Left cardiac atrium (tissue), 4 donors: ENCODE measurements at places on chromosomes 13 and 19.

DNA sequence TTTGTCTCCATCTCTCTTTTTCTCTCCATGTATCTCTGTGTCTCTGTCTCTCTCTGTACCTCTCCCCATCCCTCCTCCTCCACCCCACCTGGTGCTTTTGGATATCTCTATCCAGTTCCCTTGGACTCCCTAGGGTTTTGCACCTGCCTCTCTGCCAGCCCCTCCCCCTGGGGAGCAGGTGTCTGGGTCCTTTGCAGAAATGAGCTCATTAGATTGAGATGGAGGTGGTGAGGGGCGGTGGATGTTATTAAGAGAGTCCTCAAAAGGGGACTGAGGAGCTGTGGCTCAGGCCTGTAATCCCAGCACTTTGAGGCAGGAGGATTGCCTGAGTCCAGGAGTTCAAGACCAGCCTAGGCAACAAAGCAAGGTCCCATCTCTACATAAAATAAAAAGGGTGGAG, 2.1 kb downstream of the KCNN4 start:
- DNase-seq: no peak

GRCh38 chr13:110978390-110978789, 63.5 kb upstream of the ANKRD10 start:
- no peak for DNase-seq

DNA sequence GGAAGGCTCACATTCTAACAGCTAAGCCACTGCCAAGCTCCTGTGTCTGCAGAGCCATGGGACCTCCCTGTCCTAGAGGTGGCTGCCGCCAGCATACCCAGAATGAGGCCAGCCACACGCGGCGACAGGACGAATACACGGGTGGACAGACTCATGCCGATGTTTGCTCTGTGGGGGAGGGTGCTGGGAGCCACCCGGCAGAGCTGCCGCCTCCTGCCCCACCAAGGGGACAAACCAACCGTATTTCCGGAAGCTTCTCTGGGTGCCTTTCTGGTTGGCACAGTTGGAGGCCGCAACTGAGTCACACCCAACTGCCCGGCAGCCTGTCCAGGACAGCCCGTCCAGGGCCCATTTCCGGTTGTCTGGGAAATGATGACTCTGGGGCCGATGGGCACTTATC, 20.3 kb downstream of the C13orf46 start:
- peak; percentile 17 for DNase-seq

DNA sequence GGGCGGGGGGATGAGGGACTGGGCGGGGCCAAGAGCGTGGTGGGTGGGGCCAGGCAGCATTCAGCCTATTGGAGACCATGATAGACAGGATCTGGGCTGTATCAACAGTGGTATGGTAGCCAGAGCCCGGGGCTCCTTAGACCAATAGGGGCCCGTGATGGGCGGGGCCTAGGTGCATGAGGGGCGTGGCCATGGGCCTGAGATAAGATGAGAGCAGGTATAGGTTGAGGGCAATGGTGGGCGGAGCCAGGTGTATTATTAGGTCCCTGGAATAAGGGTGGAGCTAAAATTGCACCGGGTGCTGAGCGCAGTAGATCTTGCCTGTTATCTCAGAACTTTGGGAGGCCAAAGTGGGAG, 5.3 kb downstream of the ABCA7 start:
- DNase-seq: peak; percentile 24

- no peak for DNase-seq
These were observed 244.5 kb downstream of the SPRY2 start for GRCh38 chr13:80096383-80096782.
